Karpas-422 (cell line): ENCODE measurements at places on chromosomes 2 and 18. TPM values are rescaled to one million over a fixed set of nuclear protein-coding genes. Genes with fewer than 3 reads are reported as not detected.

- H3K36me3 ChIP-seq = no peaks in the 10 kb centered on the region
- peaks cover 4% of the 10 kb centered on the region for H3K4me1 ChIP-seq
- H3K4me3 ChIP-seq = no peak overlapping the region
- no peak for DNase-seq
These were observed 19.8 kb downstream of the RNU2-63P start for GRCh38 chr2:87996570-87996969.

RTKN gene
- 28.1 and 31.5 TPM in 2 replicates for total RNA-seq

GULP1 gene
- total RNA-seq = 0.41 TPM in 1 of 2 replicates, not detected in the other

FKBP7 gene
- 6.2 and 23.1 TPM in 2 replicates for total RNA-seq

DNA sequence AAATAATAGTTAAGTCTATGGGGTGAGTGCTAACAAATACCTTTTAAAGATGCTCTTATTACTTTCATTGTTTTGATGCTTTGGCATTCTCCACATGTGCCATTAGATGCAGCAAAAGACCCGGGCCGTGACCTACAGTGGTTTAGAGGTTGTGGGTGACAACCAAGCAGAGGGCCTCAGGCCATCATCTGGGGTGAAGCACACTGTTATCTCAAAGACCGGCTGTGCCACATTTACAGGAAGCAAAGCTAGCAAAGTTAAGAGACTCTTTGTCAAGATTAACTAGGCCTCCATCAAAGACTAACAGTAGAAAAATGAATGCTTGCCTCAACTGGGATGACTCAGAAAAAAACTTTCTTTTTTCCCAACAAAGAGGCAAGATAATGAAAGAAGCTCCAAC lies 695.3 kb downstream of the SATB2 start:
- H3K4me1 ChIP-seq = no peaks in the 10 kb centered on the region
- no peaks in the 10 kb centered on the region for H3K27me3 ChIP-seq

DNA sequence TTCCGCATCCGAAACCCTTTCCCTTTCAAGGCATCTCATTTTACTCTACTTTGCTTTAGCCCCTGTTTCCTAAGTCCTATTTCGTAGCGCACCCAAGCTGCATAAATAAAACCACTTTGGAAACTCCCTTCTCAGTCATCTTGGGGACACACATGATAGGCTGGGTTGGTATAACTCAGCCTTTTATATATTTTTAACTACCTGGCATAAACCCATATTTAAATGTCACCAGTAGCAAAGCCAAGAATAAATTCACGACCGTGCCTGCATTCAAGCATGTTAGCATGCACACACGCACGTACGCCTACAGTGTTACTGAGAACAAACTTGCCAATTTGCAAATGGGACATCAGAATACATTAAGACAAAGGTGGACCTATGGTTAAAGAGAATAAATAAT lies 564.7 kb upstream of the PIK3C3 start:
- H3K4me1 ChIP-seq = peaks cover 49% of the 10 kb centered on the region
- H3K4me3 ChIP-seq = peak overlapping the region; percentile 48
- no peaks in the 10 kb centered on the region for H3K36me3 ChIP-seq
- H3K27me3 ChIP-seq = no peaks in the 10 kb centered on the region
- DNase-seq = peak; percentile 68

LBX2 gene
- total RNA-seq = 7.2 and 15.8 TPM in 2 replicates

DNA sequence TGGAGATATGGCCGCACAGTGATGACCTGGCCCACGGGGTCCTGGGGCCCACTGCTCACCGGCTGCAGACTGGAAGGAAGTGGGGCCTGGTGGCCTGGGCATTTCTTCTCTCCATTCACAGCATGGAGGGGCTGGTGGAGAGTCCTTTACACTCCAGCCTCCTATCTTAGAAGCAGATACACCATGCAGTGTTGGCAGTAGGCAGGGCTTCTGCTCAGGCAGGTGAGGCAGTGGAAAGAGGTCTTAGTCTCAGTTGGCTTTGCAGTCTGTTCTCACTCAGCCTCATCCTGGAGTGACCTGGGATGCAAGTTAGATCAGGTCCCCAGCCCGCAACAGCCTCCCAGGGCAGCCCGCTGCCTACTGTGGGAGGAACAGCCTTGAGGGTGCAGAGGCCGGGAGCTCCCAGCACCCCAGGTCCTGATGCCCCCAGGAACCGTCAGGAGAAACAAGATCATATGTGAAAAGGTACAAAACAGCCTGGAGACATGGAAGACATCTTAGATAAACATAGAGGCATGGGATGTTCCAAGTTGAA lies 45.8 kb upstream of the OTOS start:
- H3K4me3 ChIP-seq = no peak overlapping the region
- DNase-seq = no peak
- no peaks in the 10 kb centered on the region for H3K27me3 ChIP-seq
- H3K4me1 ChIP-seq = no peaks in the 10 kb centered on the region

XPO1 gene
- 181 and 251 TPM in 2 replicates for total RNA-seq

ECEL1 gene
- total RNA-seq = not detected in 2 replicates

- DNase-seq = no peak
- no peaks in the 10 kb centered on the region for H3K27me3 ChIP-seq
- no peaks in the 10 kb centered on the region for H3K36me3 ChIP-seq
- no peak overlapping the region for H3K27ac ChIP-seq
These were observed 8.9 kb upstream of the IL1RL2 start for GRCh38 chr2:102177814-102178478.

SLC14A1 gene
- total RNA-seq = 1.1 TPM in 1 of 2 replicates, not detected in the other

FOXD4L1 gene
- total RNA-seq = 0.60 and 0.72 TPM in 2 replicates

GRCh38 chr2:206521115-206521514 lies 77.8 kb downstream of the ADAM23 start:
- no peak overlapping the region for H3K4me3 ChIP-seq
- H3K27me3 ChIP-seq = no peaks in the 10 kb centered on the region
- H3K36me3 ChIP-seq = no peaks in the 10 kb centered on the region
- H3K27ac ChIP-seq = no peak overlapping the region
- no peaks in the 10 kb centered on the region for H3K4me1 ChIP-seq
- no peak for DNase-seq

- H3K27me3 ChIP-seq = no peaks in the 10 kb centered on the region
- no peak for DNase-seq
- H3K27ac ChIP-seq = no peak overlapping the region
- H3K4me3 ChIP-seq = no peak overlapping the region
- no peaks in the 10 kb centered on the region for H3K36me3 ChIP-seq
These were observed 83.9 kb upstream of the LRPPRC start for GRCh38 chr2:44079686-44080085.

- no peaks in the 10 kb centered on the region for H3K4me1 ChIP-seq
- no peak for DNase-seq
- H3K36me3 ChIP-seq = no peaks in the 10 kb centered on the region
- H3K4me3 ChIP-seq = no peak overlapping the region
- H3K27ac ChIP-seq = no peak overlapping the region
These were observed 69.8 kb downstream of the CCBE1 start for GRCh38 chr18:59627414-59627813.

- no peaks in the 10 kb centered on the region for H3K36me3 ChIP-seq
- H3K4me3 ChIP-seq = no peak overlapping the region
- no peak overlapping the region for H3K27ac ChIP-seq
- no peak for DNase-seq
These were observed 257.8 kb upstream of the GALNT5 start for GRCh38 chr2:156999661-157000060.

- no peak overlapping the region for H3K27ac ChIP-seq
- H3K27me3 ChIP-seq = no peaks in the 10 kb centered on the region
- no peaks in the 10 kb centered on the region for H3K36me3 ChIP-seq
- DNase-seq = no peak
- H3K4me1 ChIP-seq = no peaks in the 10 kb centered on the region
- no peak overlapping the region for H3K4me3 ChIP-seq
These were observed 43.9 kb upstream of the RFX8 start for GRCh38 chr2:101518578-101519492.

DNA sequence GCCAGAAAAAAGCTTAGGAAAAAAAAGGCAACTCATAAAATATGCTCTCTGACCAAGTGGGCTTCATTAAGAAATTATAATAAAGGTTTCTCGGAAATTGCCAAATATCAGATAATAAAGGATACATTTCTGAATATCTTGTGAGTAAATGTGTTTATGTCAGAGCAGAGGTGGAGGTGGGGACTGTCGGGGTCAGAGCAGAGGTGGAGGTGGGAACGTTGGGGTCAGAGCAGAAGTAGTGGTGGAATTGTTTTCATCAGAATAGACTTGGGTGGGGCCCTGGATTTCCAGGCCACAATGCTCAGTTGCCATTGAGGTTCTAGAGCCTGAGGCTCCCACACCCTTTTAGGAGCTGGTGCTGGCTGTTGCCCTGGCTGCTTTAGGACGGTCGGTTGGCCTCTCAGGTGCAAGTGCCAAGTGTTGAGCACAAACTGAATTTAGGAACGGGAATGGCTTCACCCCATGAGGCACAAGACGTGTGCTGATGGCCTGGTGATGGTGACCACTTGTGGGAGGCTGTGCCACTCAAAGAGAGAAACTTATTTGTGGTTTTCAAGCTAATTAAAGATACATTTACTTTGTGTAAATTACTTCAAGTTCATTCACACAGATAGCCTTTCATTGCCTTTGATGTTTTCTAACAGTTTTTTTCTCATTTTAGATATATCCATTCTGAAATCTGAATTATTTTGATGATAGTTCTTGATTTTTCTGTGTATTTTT lies 131.5 kb downstream of the ATP9B start:
- no peaks in the 10 kb centered on the region for H3K27me3 ChIP-seq
- H3K4me3 ChIP-seq = no peak overlapping the region
- no peak overlapping the region for H3K27ac ChIP-seq
- H3K36me3 ChIP-seq = peaks cover 9% of the 10 kb centered on the region; the same call in 1 of the 2 replicates

TRIM54 gene
- total RNA-seq = not detected in 2 replicates

GRCh38 chr2:84526562-84526961 lies 10.3 kb downstream of the DNAH6 start:
- no peak overlapping the region for H3K27ac ChIP-seq
- DNase-seq = peak; percentile 43
- H3K4me1 ChIP-seq = no peaks in the 10 kb centered on the region
- no peaks in the 10 kb centered on the region for H3K36me3 ChIP-seq

- no peaks in the 10 kb centered on the region for H3K27me3 ChIP-seq
- no peak overlapping the region for H3K4me3 ChIP-seq
- no peaks in the 10 kb centered on the region for H3K4me1 ChIP-seq
These were observed 9.5 kb downstream of the AQP12A start for GRCh38 chr2:240701091-240701735.

DNA sequence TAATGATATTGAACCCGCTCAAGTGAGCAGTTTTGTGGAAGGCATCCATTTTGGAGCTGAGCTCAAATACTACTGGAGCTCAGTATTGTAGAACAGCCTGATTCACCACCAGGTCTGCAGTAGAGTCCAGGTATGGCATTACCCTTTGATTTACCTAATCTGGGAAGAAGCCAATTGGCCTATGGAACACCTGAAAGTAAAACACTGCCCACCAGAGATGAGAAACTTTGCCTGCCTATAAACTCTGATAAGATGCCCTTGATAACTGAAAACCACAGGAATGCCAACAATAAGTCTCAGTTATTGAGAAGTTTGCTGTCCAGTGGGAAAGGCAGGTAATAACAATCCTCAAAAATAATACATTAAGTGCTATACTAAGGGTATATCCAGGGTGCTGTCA lies 25.5 kb upstream of the TDRD15 start:
- H3K36me3 ChIP-seq = no peaks in the 10 kb centered on the region
- H3K27ac ChIP-seq = no peak overlapping the region
- no peaks in the 10 kb centered on the region for H3K4me1 ChIP-seq
- peak; percentile 10 for DNase-seq

NFATC1 gene
- total RNA-seq = 42.9 and 46.1 TPM in 2 replicates

- H3K4me1 ChIP-seq = no peaks in the 10 kb centered on the region
- H3K4me3 ChIP-seq = no peak overlapping the region
- DNase-seq = no peak
- peaks cover 12% of the 10 kb centered on the region for H3K36me3 ChIP-seq
These were observed 137.4 kb downstream of the NFATC1 start for GRCh38 chr18:79533146-79533545.

GRCh38 chr2:223071139-223071538 lies 19.1 kb downstream of the KCNE4 start:
- no peak overlapping the region for H3K27ac ChIP-seq
- H3K36me3 ChIP-seq = no peaks in the 10 kb centered on the region
- H3K4me3 ChIP-seq = no peak overlapping the region
- no peaks in the 10 kb centered on the region for H3K4me1 ChIP-seq
- no peak for DNase-seq

DNA sequence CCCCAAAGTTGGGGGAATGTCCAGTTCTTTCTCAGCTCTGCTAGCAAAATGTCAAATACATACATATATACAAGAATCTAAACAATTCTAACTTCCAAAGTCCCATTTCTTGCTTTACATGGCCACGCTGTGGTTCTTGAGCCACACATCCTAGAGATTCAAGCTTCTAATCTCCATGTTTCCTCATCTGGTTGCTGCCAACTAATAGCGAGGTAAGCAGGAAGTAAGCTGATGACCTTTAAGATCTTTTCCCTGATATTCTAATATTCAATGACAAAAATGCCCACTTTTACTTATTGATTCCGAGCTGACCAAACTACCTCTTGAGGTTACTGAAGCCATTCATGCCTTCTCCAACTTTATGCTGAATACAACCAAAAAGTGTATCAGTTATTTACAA lies 3.3 kb downstream of the VPS54 start:
- no peak for DNase-seq
- H3K27ac ChIP-seq = no peak overlapping the region

LIPG gene
- total RNA-seq = not detected in 2 replicates

- H3K4me3 ChIP-seq = no peak overlapping the region
- no peak for DNase-seq
- no peaks in the 10 kb centered on the region for H3K4me1 ChIP-seq
- H3K27me3 ChIP-seq = no peaks in the 10 kb centered on the region
These were observed 51.1 kb downstream of the MYO5B start for GRCh38 chr18:50143886-50144285.

GRCh38 chr18:70380915-70381896 lies 92.4 kb downstream of the SOCS6 start:
- DNase-seq = peak; percentile 66
- H3K27ac ChIP-seq = no peak overlapping the region
- no peak overlapping the region for H3K4me3 ChIP-seq
- no peaks in the 10 kb centered on the region for H3K36me3 ChIP-seq

DNA sequence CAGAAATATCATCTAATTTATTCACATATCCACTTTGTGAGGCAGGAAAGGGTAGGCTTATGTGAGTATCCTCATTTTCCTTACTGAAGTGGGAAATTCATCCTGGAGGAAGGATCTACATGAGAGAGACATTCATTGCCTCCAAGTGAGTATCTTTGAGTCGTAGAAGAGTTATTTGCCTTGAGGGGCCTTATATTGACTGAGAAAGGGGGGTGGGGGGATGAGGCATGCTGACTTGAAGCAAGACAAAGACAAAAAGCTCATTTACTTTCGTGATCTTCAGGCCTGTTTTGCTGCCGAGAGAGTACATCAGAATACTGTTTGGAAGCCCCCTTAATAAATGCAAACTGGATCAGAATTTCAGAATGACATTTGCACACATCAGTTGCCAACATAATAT lies 17.6 kb upstream of the NEDD4L start:
- no peak for DNase-seq
- no peaks in the 10 kb centered on the region for H3K27me3 ChIP-seq
- H3K36me3 ChIP-seq = no peaks in the 10 kb centered on the region
- no peak overlapping the region for H3K4me3 ChIP-seq
- no peak overlapping the region for H3K27ac ChIP-seq
- peaks cover 9% of the 10 kb centered on the region for H3K4me1 ChIP-seq

GRCh38 chr2:26536371-26537068 lies 58.6 kb upstream of the OTOF start:
- no peak overlapping the region for H3K4me3 ChIP-seq
- DNase-seq = no peak
- no peaks in the 10 kb centered on the region for H3K27me3 ChIP-seq
- H3K27ac ChIP-seq = no peak overlapping the region
- H3K36me3 ChIP-seq = no peaks in the 10 kb centered on the region

TSPYL6 gene
- total RNA-seq = 0.60 TPM in 1 of 2 replicates, not detected in the other

- H3K27me3 ChIP-seq = no peaks in the 10 kb centered on the region
- DNase-seq = no peak
- H3K4me1 ChIP-seq = peaks cover 16% of the 10 kb centered on the region
- H3K36me3 ChIP-seq = no peaks in the 10 kb centered on the region
- no peak overlapping the region for H3K4me3 ChIP-seq
- H3K27ac ChIP-seq = no peak overlapping the region
These were observed 194.4 kb downstream of the LPIN1 start for GRCh38 chr2:11940799-11941198.
